ENCODE measurements at places on chromosomes 7 and 10. TPM values are rescaled to one million over a fixed set of nuclear protein-coding genes. Genes with fewer than 3 reads are reported as not detected.

DNA sequence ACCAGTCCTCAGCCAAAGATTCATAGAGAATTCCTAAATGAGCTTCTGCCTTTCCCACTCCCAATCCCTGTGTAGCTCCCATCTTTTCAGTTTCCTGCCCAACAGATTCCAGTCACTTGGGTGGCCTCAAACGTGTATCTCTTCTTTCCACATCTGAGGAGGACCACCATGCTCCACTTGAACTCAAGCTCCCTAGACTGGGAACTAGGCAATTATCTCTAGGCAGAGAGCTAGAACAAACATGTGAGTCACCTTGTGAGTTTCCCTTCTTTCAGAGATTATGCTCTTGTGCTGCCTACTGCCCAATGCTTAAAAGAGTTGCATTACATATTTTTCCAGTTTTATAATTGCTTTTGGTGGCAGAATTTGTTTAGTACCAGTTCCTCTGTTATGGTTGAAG is 178.0 kb downstream of the MDFIC start:
- DNase-seq: no peak

GRCh38 chr7:127928222-127928621 is 103.0 kb downstream of the LRRC4 start:
- DNase-seq: no peak

DNA sequence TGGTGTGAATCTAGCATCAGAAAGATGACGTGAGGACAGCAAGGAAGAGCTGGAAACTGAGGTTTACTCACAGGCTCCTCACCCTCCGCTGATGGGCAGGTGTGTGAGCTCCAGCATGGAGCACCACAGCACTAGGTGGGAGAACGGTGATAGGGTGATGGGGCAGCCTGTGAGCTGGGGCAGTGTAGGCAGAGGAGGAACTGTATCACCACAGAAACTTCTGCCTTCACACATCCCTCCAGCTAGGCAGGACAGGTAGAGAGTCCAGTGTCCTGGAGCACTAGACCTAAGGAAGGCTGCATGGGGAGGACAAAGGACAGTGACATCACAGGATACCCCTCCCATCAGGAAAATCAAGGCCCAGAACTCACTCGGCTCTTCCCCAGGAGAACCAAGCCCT is 241.8 kb upstream of the PRSS58 start:
- DNase-seq: no peak

Gene GIMAP2
- 7.2 TPM for total RNA-seq

DNA sequence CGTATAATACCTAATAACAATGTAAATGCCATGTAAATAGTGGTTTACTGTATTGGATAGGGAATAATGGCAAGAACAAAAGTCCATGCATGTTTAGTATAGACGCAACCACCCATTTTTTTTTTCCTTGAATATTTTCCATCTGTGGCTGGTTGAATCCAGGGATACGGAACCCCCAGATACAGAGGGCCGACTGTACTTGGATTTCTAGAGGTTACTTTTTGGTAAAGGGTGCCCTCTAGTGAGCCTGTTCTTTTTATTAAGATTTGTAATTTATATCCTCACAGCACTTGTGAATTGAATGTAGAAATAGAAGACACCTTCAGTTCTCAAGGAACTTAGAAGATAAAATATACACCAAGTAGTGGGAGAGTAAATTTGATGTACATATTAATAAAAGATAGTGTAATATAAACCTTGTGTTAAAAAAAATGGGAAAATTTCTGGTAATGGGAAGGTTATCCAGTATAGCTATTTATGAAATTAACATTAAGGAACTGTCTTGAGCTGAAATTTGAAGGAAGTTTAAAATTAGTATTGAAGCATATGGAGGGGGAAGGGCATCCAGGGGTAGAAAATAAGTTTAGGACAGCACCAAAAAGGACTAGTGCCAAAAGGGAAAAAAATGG is 32.0 kb downstream of the EXOC6 start:
- no peak for DNase-seq

DNA sequence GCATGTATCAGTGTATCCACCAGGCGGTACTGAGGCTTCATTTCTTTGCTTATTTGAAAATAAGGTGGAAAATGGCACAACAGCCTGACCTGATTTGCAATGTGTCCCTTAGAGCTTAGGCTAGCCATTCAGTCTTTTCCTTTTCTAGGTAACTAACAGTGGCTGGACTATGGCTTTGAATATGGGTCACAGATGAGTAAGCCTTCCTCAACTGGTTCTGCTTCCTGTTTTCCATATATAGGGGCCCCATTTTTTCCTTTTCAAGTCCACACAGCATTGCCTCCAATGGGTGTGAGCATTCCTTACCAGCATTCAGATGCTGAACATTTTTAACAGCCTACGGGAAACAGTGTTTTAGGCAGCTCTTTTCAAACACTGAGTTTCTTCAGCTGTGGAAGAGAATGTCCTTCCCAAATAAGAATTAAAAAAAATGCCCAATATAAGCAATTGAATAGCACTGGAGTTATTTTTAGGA is 3.9 kb upstream of the ITGB1 start:
- no peak for DNase-seq

GRCh38 chr10:70991140-70992124 is 103.1 kb upstream of the PCBD1 start:
- no peak for DNase-seq

GRCh38 chr7:121172484-121172883 is 156.3 kb upstream of the WNT16 start:
- no peak for DNase-seq

Measured in lower leg skin (tissue), 4 donors.